CD4-positive, alpha-beta memory T cell (primary cell): ENCODE measurements at places on chromosomes 3 and 15.

GRCh38 chr3:102084006-102084405 is 234.7 kb downstream of the NFKBIZ start:
- DNase-seq, result no peak

DNA sequence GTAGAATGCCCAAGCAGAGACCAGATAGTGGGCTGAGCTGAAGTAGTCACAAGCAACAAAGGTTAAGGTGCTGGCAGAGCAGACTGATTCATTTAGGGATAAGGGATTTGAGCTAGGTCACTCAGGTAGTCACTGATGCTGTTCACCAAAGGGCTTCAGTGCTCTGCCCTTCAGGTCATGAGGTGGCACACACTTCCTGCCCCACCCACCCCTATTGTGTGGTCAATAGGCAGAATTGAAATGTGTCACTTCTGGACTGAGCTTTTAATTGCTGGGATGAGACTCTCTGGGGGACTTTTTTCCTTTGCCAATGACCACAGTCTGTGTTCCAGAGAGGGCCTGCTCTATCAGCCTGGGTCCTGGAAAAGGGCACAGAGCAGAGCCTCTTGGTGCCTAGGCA is 2.9 kb upstream of the DIS3L start:
- no peak for DNase-seq

- no peak for DNase-seq
Observed at GRCh38 chr15:68554721-68555678, 23.8 kb upstream of the CORO2B start.

DNA sequence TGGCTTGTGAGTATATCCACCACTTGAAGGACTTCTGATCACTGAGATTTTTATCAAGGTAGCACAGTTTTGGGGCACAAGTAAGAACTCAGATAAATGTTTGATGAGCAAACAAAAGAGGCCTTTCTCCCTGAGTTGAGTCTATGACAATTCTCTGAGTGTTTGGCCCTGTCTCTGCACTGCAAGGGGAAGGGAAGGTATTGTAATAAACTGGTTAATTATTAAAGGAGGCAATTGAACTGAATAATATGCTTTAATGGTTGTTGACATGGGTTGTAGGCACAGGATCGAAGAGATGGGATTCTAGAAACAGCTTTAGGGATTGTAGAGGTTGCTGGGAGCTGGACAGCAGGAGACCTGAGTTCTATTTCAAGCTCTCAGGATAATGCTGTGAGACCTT is 95.0 kb upstream of the MRPL3 start:
- DNase-seq, result no peak

DNA sequence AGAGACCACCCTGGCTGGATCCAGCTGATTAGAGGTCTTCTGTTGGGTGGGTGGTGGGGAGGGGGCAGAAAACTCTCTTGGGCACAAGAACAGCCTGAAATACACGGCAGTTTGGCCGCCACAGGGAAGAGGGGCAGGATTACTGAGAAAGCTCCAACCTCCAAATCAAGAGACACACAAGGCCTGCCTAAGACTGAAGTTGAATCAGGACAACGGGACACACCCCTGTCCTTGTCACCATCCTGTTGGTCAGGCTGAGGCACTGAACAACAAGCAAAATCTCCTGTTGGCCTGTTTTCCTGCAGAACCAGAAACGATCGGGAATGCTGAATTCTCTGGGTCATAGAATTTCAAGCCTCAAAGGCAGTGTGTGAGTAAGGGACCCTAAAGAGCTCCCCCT is 247.8 kb downstream of the FAM43A start:
- DNase-seq, result no peak

DNA sequence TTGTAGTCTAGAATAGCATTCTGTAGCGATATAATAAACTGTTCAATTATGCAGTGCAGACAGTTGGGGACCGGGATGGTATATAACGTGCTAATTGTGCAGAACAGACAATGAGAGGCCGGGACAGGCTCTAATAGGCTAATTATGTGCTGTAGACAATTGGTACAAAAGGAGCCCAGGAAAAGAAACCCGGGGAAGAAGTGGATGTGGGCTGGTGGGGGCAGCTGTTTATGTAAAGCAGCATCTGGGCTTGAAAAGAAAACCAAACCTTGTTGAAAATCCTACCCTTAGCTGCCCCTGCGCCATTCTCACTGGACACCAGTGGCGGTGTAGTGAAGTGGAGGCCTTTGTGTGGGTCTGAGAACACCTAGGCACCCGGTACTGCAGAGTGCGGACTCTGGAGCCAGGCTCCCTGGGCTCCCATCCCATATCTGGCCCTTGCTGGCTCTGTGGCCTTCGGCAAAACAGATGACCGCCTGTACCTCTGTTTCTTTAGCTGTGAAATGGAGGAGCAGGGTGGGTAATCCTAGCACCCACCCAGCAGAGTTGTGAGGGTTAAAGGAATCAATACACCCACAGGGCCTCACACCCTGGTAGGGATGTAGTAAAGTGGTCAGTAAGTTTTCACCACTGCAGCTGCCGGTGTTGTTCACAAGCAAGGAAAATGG is 51.5 kb downstream of the CMTM6 start:
- DNase-seq, result no peak

- no peak for DNase-seq
Observed at GRCh38 chr3:143387425-143387824, 267.9 kb downstream of the CHST2 start.

DNA sequence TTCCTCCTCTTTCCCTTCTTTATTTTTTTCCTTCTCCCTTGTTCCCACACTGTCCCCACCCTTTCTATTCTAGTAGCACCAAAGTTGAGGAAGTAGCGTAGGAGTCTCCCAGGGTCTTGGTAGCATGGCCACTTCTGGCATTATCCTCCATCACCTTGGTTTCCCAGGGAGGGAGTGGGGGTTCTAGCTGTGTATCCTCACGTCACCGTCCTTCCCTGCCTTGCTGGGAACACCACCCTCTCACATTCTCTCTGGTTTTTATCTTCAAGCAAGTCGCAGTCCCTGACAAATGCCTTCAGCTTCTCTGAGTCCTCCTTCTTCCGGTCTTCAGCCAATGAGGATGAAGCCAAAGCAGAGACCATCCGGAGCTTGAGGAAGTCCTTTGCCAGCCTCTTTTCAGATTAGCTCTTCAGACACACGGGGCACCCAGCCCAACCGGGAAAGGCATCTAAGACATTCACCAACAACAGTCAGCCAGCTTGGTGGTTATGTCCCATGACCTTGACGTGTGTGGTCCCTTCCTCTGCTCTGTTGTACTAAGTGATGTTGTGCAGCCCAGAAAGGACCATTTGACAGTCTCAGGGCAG is 31.6 kb upstream of the TIMP4 start:
- DNase-seq, result no peak

GRCh38 chr15:94238539-94239118 is 7.3 kb downstream of the MCTP2 start:
- no peak for DNase-seq

DNA sequence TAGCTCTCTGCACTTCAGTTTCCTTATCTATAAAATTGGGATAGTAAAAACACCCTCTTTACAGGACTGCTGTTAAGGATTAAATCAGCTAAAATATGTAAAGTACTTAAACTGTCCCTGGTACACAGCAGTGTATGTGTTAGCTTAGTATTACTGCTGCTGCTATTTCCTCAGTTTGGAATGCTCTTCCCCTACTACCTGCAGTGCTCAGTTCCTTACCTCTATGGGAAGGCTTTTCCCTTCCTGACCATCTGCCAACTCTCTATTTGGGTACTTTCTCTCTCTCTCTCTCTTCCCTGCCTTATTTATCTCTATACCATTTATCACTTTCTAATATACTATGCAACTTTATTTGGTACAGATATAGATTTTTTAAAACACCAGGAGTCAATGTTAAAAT is 26.5 kb downstream of the KPNA4 start:
- no peak for DNase-seq

DNA sequence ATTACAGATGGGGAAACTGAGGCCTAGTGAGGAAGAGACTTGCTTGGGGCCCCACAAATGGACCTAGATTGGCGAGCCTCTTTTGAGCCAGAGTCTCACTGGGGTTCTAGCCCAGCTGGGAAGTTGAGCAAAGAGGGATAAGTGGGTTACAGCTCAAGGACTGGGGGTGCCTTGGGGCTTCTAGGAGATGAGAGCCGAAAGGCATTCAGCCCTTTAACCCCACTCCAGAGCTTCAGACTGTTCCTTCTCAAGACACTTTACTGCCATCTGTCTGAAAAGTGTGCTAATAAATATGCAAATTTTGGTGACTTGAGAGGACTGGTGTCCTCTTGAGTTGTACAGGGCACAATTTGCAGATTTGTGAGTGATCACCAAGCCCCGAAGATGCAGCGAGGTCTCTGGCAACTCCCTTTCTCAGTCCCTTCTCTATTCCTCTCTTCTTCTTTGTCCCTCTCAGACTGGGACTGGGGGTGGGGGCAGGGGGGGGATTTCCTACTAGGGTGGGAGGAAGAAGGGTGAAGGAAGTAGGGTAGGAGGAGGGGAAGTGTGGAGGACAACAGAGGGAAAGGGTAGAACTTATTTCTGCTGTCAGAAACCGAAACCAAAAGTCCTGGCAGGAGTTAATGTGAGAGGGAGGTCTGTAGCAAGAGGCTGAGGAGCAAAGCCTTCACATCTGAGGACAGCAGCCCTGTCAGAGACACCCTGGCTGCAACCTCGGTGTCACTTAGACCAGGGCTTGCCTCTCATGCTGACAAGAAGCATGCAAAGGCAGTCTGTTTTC is 16.2 kb upstream of the ANKDD1A start:
- peak; percentile 54 for DNase-seq

GRCh38 chr15:41292521-41292920 is 39.9 kb downstream of the OIP5 start:
- no peak for DNase-seq

DNA sequence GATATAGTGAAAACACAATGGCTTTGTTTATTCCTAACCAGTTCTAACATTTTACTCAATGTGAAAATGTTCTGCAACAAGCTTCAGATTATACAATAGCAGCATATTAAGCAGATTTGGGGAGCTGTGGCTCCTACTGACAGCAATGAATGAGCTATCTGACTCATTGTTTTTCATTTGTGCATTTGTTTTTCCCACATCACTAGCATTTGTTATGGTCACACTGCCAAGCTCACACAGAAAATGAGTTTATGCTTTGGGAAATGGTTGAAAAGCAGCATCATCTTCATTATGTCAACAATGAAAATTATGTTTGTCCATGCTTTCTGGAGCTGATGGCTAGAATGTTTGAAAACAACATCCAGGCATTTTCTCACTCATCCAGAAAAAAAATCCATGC is 53.5 kb downstream of the ZPLD1 start:
- no peak for DNase-seq

DNA sequence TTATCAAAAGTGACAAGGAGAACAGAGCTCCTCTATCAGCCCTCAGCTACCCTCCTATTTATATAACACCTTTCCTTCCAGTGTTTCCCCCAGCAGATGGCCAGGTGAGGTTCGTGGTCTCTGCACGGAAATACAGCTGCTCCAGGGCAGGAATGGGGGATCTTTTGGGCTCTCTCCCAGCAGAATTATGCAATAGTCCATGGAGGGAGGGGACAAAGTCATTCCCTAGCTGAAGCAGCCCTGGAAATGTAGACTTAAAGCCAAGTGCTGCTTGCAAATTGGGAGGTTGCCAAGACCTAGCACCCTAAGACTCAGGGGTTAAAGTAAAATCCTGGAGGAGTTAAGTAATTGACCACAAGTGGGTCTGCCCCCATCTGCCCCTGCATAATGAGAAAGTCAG is 256.3 kb downstream of the LRTM1 start:
- DNase-seq, result no peak

- DNase-seq, result no peak
Observed at GRCh38 chr3:60542995-60543394, 708.3 kb downstream of the FHIT start.

- peak; percentile 68 for DNase-seq
Observed at GRCh38 chr15:66946578-66947164, 118.7 kb upstream of the SMAD3 start.

DNA sequence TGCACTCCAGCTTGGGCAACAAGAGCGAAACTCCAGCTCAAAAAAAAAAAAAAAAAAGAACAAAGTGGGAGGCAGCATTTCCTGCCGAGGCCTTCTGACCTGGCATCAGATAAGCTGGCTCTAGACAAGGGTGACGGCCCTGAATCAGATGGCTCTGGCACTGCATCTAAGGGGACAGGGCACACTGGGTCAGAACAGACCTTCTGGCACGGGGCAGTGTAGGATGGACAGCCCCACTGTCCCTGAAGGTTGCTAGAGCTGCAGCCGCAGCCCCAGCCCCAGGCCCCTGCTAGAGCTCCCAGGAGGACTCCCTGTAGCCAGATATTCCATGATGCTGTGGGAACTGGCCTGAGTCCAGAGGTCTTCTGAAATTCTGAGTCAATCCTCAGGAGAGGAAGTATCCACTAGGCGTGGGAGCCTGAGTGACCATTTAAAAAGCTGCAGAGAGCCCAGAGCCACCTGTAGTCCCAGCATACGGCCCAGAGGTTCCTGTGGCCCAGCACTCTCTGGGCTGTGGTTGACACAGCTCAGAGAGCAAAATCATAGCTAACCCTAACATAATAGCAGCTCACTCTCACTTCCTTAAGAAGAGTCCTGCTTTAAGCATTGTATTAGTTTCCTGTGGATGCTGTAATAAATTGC is 69.2 kb upstream of the MFGE8 start:
- no peak for DNase-seq

DNA sequence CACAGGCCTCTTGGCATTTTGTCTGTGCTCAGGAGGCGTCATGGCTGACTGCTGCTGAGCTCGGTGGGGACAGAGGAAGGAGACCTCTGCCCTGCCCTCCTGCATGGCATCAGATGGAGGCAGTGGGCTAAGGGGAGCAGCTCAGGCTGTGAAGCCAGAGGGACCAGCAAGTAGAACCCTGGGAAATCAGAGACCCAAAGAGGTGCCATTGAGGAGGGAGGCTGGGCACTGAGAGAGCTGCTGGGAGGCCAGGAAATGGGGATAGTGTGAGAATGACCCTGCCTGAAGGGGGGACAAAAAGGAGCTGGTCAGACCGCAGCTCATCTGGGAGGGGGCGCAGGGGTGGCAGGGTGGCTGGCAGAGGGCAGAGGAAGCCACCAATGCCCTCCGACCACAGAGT is 136.8 kb downstream of the FBLN2 start:
- no peak for DNase-seq
